ENCODE measurements at places on chromosomes 16 and 17.

GRCh38 chr17:82062076-82062983 lies 3.3 kb downstream of the DUS1L start:
- no peaks in the 10 kb centered on the region for H3K36me3 ChIP-seq
- H3K27ac ChIP-seq: no peak overlapping the region
- H3K27me3 ChIP-seq: peaks cover 13% of the 10 kb centered on the region
- DNase-seq: no peak

DNA sequence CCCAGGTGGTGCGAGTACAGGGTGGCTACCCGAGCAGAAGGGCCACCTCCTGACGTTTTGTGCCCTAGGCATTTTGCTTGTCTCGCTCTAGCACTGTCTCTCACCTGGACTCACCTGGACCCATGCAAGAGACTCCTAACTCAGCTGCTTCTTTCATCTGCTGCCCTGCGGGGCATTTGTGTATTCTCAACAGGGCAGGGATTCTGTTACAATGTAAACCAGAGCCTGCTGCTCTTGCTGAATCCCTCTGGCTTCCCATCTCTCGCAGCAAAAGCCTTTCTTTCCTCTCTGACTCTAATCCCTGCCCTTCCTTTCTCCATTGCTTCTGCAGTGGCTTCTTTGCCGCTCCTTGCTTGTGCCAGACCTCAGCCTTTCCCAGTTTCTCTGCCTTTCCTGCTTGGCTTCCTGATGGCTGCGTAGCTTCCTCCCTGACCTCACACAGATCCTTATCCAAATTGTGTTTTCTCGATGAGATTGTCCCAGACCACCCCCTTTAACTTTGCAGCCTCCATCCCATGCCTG lies 10.2 kb downstream of the ARSG start:
- H3K27me3 ChIP-seq: no peaks in the 10 kb centered on the region
- peak; percentile 28 for DNase-seq
- H3K4me1 ChIP-seq: peaks cover 41% of the 10 kb centered on the region
- H3K27ac ChIP-seq: peak overlapping the region; percentile 96
- H3K4me3 ChIP-seq: no peak overlapping the region

GRCh38 chr17:55215711-55216110 lies 49.0 kb upstream of the HLF start:
- no peaks in the 10 kb centered on the region for H3K36me3 ChIP-seq
- H3K4me1 ChIP-seq: no peaks in the 10 kb centered on the region
- no peaks in the 10 kb centered on the region for H3K27me3 ChIP-seq
- no peak overlapping the region for H3K4me3 ChIP-seq
- no peak overlapping the region for H3K27ac ChIP-seq
- DNase-seq: no peak

GRCh38 chr16:73068541-73069401 lies 20.8 kb upstream of the ZFHX3 start:
- no peak for DNase-seq
- peaks cover 9% of the 10 kb centered on the region for H3K27me3 ChIP-seq
- H3K27ac ChIP-seq: peak overlapping the region; percentile 53
- no peak overlapping the region for H3K4me3 ChIP-seq

GRCh38 chr17:3910420-3911270 lies 5.6 kb downstream of the P2RX1 start:
- no peaks in the 10 kb centered on the region for H3K4me1 ChIP-seq
- H3K36me3 ChIP-seq: no peaks in the 10 kb centered on the region
- H3K4me3 ChIP-seq: no peak overlapping the region
- H3K27ac ChIP-seq: no peak overlapping the region
- no peak for DNase-seq

DNA sequence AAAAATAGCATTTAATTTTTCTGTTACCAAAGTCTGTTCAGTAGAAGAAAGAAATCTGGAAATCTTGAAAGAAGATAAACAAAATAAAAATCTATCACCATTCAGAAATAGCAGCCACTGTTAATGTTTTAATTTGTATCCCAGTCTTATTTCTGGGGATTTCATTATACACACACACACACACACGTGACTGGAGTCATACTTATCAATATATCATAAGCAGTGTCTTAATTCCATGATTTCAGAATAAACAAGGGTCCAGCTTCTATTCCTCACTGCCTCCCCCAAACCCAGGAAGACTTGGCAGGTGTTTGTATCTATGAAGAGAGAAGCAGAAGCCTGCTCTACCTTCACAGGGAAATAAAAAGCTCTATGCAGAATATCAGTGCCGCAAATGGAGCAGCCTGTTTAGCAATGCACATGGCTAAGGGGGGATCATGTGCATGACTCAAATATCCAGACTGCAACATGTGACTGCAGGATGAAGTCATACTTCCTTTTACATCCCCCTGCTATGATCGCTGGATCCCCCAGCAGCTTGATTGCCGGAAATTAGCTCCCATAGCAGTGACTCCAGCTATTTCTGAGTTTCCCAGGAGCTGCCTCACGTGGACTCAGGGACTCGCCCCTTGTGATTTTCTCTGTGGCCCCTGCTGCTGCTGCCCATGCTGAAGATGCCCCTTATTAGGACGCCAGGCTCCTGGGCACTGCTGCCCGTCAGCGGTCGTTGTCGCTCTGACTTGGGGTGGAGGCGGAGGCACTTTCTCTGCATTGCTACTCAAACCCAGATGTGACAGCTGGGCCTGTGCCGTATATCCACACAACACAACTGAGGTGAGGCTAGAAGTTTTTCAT lies 341.0 kb downstream of the CPPED1 start:
- H3K4me1 ChIP-seq: peaks cover 7% of the 10 kb centered on the region
- DNase-seq: no peak
- H3K27me3 ChIP-seq: peaks cover 2% of the 10 kb centered on the region
- no peak overlapping the region for H3K4me3 ChIP-seq
- no peak overlapping the region for H3K27ac ChIP-seq
- peaks cover 4% of the 10 kb centered on the region for H3K36me3 ChIP-seq

DNA sequence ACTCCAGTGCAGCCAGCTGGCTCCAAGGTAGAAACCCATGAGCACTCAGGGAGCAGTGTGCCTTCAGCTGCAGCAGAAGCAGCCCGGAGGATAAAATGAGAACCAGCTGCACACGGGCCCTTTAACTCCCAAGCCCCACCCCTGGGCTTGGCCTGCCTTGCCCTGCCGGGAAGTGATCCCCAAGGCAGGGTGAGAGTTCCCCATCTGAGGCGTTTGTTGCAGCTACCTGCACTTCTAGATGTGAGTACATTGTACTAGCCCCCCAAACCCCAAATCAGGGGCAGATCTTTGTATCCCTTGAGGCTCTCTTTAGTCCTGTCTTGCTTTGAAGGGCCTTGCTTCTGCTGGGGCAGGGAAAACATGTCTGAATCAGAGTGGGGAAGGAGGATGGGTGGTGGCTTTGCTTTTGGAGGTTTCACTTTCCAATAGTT lies at the start of gene MVP:
Gene MVP (plus strand): TSS at position 192 of the 431 bp plus-strand sequence. CDS start 10,088 bp downstream, outside the sequence.
- H3K4me3 ChIP-seq: peak within 1 kb of the TSS; percentile 68
- H3K27me3 ChIP-seq: peaks cover 11% of the 10 kb centered on the region
- H3K4me1 ChIP-seq: peaks cover 27% of the 10 kb centered on the region
- no peak for DNase-seq

DNA sequence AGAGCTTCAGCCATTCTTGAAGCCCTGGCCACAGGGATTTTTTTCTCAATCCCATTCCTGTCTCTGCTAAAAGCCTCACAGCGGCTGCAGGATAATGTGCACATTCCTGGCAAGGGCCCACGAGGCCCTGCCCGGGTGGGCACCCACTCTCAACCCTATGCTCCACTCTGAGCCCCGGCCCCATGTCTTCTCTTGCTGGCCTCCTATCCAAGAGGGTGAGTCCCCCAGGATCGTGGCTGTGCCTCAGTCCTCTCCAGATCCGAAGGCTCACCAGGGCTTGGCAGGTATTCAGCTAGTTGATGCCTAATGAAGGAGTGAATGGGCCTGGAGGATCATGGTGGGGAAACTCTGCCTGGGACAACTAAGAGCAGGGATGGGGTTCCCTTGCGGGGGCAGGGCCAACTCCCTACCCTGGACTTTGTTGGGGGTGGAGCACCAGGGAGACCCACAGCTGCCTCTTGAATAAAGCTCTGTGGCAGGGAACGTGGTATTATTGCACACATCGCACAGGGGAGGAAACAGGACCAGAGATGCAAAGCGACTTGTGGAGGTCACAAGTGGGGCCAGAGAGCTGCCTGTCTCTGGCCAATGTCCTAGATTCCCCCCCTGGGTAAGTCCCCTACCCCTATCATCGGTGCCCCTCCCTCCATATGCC lies 5.4 kb downstream of the ARHGAP27 start:
- no peak for DNase-seq
- H3K27me3 ChIP-seq: peaks cover 27% of the 10 kb centered on the region

- peak overlapping the region; percentile 91 for H3K27ac ChIP-seq
- peak; percentile 55 for DNase-seq
- H3K27me3 ChIP-seq: peaks cover 1% of the 10 kb centered on the region
These were observed 106.3 kb upstream of the ZFHX3 start for GRCh38 chr16:73154063-73154870.

Data from endothelial cell (in vitro differentiated cells).